Smooth muscle cell of the coronary artery (primary cell): ENCODE measurements at places on chromosomes 11 and 22. TPM values are rescaled to one million over a fixed set of nuclear protein-coding genes. Genes with fewer than 3 reads are reported as not detected.

OR2D2 gene
- 0.15 TPM in 1 of 2 replicates, not detected in the other for total RNA-seq

SMIM35 gene
- not detected in 2 replicates for total RNA-seq

MAJIN gene
- not detected in 2 replicates for total RNA-seq

ANGPTL5 gene
- 0.23 TPM in 1 of 2 replicates, not detected in the other for total RNA-seq

C22orf42 gene
- total RNA-seq = not detected in 2 replicates

C1QTNF5 gene
- total RNA-seq = 10.6 and 11.6 TPM in 2 replicates

TRIM51 gene
- not detected in 2 replicates for total RNA-seq

TYR gene
- not detected in 2 replicates for total RNA-seq

CRYBA4 gene
- total RNA-seq = not detected in 2 replicates

CARD18 gene
- total RNA-seq = not detected in 2 replicates

SOX6 gene
- 0.12 and 8.0 TPM in 2 replicates for total RNA-seq

PNPLA5 gene
- total RNA-seq = not detected in 2 replicates

YPEL4 gene
- 0.60 and 2.8 TPM in 2 replicates for total RNA-seq

FAM227A gene
- 0.75 and 2.2 TPM in 2 replicates for total RNA-seq

FAM111B gene
- total RNA-seq = 0.12 and 2.6 TPM in 2 replicates

ATF4 gene
- total RNA-seq = 222 and 274 TPM in 2 replicates

PRRG4 gene
- under 0.01 TPM in 1 of 2 replicates, not detected in the other for total RNA-seq

MN1 gene
- total RNA-seq = 0.47 and 6.0 TPM in 2 replicates

WT1 gene
- total RNA-seq = 0.15 and 2.8 TPM in 2 replicates

CSF2RB gene
- 0.47 and 1.1 TPM in 2 replicates for total RNA-seq

GSTT2 gene
- total RNA-seq = 0.23 TPM in 1 of 2 replicates, not detected in the other

SCUBE2 gene
- total RNA-seq = 0.98 and 8.2 TPM in 2 replicates

YPEL1 gene
- total RNA-seq = 0.98 and 1.1 TPM in 2 replicates

LUZP2 gene
- 0.08 and 0.12 TPM in 2 replicates for total RNA-seq

BTBD18 gene
- not detected in 2 replicates for total RNA-seq

TBCEL gene
- total RNA-seq = 14.4 and 14.5 TPM in 2 replicates

GAS2 gene
- total RNA-seq = 0.59 and 0.68 TPM in 2 replicates

CDC42EP1 gene
- 3.2 and 15.3 TPM in 2 replicates for total RNA-seq

OR6A2 gene
- 0.12 and 0.15 TPM in 2 replicates for total RNA-seq

ASCL2 gene
- not detected in 2 replicates for total RNA-seq

ZNF215 gene
- 1.3 and 4.2 TPM in 2 replicates for total RNA-seq

PNPLA3 gene
- 0.47 and 2.4 TPM in 2 replicates for total RNA-seq

METTL15 gene
- 9.0 and 14.7 TPM in 2 replicates for total RNA-seq

ACR gene
- total RNA-seq = not detected in 2 replicates

MS4A15 gene
- total RNA-seq = not detected in 2 replicates

FGF3 gene
- total RNA-seq = not detected in 2 replicates

PIWIL4 gene
- 3.5 and 9.9 TPM in 2 replicates for total RNA-seq

NFAM1 gene
- total RNA-seq = not detected in 2 replicates

SLC22A8 gene
- not detected in 2 replicates for total RNA-seq

DSCAML1 gene
- total RNA-seq = not detected in 2 replicates

C11orf86 gene
- total RNA-seq = not detected in 2 replicates

TMPRSS13 gene
- not detected in 2 replicates for total RNA-seq

GAL3ST1 gene
- total RNA-seq = not detected in 2 replicates

HIC2 gene
- 2.0 and 3.0 TPM in 2 replicates for total RNA-seq

AQP11 gene
- 0.45 and 5.5 TPM in 2 replicates for total RNA-seq

APOL5 gene
- not detected in 2 replicates for total RNA-seq

TCN1 gene
- total RNA-seq = not detected in 2 replicates

OR10D3 gene
- not detected in 2 replicates for total RNA-seq

SPCS2 gene
- 22.3 and 56.0 TPM in 2 replicates for total RNA-seq

UCP3 gene
- total RNA-seq = 0.08 and 0.12 TPM in 2 replicates
